ENCODE measurements at places on chromosomes 7 and 10. TPM values are rescaled to one million over a fixed set of nuclear protein-coding genes. Genes with fewer than 3 reads are reported as not detected.
A peak's percentile ranks its signal among the peaks of the same experiment; 100 is the strongest.

DNA sequence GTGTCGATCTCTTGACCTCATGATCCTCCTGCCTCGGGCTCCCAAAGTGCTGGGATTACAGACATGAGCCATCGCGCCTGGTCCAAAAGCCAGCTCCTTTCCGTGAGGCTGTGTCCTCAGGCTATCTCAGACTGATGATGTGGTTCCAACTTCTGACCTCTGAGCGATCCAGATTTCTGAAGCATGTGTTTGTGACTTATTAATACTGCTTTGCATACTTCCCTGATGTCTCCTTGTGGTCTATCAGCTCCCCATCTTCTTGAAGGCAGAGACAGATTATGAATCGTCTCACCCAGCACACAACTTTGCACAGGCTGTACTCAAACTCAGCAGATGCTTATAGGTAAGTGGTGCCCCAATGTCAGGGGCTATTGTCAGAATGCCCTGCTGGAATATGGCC, 2.0 kb upstream of the PLPP4 start:
- no peak for DNase-seq
- H3K4me3 ChIP-seq: no peak overlapping the region
- H3K27me3 ChIP-seq: no peaks in the 10 kb centered on the region
- no peak overlapping the region for H3K27ac ChIP-seq

DNA sequence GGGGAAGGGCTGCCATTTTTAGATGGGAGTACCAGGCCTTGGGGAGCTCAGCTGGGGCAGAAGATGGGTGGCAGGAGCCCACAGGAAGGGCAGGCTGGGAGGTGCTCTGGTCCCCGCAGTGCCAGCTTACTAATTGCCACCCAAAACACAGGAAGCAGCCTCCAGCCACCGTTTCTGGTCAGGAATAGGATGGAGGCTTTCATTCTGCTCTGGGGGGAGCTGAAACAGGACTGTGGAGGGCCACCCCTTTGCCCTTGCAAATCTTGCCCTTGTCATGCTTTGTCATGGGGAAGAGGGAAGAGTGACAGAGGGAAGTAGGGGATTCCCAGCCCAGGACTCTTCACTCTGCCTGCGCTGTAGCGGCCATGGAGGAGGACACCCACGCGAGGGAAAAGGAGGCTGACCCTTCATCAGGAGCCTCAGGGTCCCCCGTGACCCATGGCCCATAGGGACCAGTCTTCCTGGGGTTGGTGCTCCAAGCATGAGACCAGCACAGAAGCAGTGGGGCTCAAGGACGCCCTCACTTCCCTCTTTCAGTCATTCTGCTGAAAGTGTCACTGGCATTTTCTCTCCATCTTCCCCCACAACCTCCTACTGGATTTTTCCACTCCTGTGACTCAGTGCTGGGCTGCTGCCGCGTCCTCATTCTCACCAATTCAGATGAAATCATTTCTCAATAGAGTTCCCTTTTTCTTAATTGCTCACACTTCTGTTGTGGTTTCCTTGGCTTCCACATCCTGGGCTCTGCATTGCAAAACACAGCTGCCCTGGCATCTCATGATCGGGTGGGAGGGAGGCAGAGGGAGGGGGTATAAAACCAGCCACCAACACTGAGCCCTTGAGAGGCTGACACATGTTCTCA, 61.9 kb downstream of the MKI67 start:
- H3K27ac ChIP-seq: peak overlapping the region; percentile 83
- peaks cover 19% of the 10 kb centered on the region for H3K4me1 ChIP-seq
- no peaks in the 10 kb centered on the region for H3K27me3 ChIP-seq
- H3K36me3 ChIP-seq: peaks cover 16% of the 10 kb centered on the region
- H3K4me3 ChIP-seq: no peak overlapping the region

GRCh38 chr7:27693794-27694193, 31.1 kb upstream of the HIBADH start:
- peak; percentile 3 for DNase-seq
- H3K36me3 ChIP-seq: no peaks in the 10 kb centered on the region
- H3K4me1 ChIP-seq: peaks cover 7% of the 10 kb centered on the region

DNA sequence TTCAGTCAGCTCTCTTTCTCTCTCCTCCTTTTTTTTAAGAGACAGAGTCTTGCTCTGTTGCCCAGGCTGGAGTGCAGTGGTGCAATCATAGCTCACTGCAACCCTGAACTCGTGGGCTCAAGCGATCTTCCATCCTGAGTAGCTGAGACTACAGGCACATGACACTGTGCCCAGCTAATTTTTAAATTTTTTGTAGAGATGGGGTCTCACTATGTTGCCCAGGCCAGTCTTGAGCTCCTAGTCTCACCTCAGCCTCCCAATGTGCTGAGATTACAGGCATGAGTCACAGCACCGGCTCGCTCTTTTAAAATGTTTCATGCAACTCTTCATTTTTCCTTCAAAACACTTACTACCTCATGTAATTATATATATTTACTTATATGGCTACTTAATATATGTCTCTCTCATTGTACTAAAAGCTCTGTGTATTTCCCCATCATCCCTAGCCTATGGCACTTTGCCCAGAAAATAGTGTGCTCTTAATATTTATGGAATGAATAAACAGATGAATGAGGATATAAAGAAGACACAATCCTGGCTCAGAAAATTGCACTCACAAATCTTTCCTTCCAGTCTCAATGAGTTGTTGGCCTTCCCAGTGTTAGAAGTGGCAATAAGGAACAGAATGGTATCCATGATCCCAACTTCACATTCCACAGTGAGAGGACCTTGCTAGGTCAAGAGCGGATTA, 33.9 kb downstream of the EBLN1 start:
- H3K4me1 ChIP-seq: no peaks in the 10 kb centered on the region
- no peak for DNase-seq
- H3K27ac ChIP-seq: no peak overlapping the region
- H3K4me3 ChIP-seq: no peak overlapping the region

GOLGA7B gene
- not detected for total RNA-seq

Data from osteoblast (primary cell).